M059J (cell line): ENCODE measurements at places on chromosomes 5 and 9.

- DNase-seq, result no peak
Measured at GRCh38 chr9:134360180-134360759, 34.0 kb downstream of the RXRA start.

- no peak for DNase-seq
Measured at GRCh38 chr9:107704774-107705173, 215.2 kb upstream of the KLF4 start.

- no peak for DNase-seq
Measured at GRCh38 chr5:94407023-94407422, 211.4 kb downstream of the KIAA0825 start.

DNA sequence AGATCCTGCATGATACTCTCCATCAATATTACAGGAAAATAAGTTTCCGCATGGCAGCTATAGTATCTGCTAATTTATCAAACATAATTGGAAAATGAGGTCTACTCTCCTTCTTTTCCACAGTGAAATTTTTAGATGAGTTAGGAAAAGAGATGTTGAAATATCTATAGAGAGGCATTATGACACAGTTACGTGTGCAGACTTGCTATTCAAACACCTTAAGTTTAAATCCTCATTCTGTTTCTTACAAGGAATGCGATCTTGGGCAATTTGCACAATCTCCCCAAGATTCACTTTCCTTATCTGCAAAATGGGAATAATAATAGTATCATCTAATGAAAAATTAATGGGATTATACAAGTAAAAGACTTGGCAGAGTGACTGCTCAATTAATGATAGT lies 91.7 kb upstream of the SLCO6A1 start:
- DNase-seq, result no peak

- no peak for DNase-seq
Measured at GRCh38 chr5:98076501-98076900, 697.0 kb upstream of the RGMB start.

- no peak for DNase-seq
Measured at GRCh38 chr5:108437425-108437824, 55.5 kb upstream of the FBXL17 start.

GRCh38 chr9:120412425-120412951 lies 167.5 kb downstream of the CDK5RAP2 start:
- peak; percentile 8 for DNase-seq

DNA sequence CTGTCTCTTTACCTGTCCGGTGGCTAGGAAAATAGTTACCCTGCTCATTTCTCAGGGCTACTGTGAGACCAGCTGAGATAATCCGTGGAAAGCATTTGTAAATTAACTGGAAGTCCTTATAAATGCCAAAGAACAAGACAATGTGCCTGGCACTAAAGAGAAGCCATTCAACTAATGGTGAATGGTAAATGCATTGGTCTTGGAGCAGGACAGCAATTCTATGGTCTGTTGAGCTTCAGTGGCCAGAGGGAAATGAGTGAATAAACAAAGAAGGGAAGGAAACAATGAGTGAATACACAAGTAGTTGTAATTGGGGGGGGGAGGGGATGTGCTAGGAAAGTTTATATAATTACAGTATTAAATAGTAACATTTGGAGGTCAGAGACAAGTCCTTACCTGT lies 353.6 kb downstream of the SEMA5A start:
- no peak for DNase-seq

GRCh38 chr9:37466037-37466709 lies 923 bp upstream of the ZBTB5 start:
- DNase-seq, result peak; percentile 92

GRCh38 chr9:109031241-109031640 lies 17.9 kb upstream of the CTNNAL1 start:
- DNase-seq, result no peak

GRCh38 chr9:135159801-135160200 lies 72.3 kb downstream of the OLFM1 start:
- DNase-seq, result no peak

GRCh38 chr9:78319197-78320029 lies 22.5 kb downstream of the PSAT1 start:
- no peak for DNase-seq

DNA sequence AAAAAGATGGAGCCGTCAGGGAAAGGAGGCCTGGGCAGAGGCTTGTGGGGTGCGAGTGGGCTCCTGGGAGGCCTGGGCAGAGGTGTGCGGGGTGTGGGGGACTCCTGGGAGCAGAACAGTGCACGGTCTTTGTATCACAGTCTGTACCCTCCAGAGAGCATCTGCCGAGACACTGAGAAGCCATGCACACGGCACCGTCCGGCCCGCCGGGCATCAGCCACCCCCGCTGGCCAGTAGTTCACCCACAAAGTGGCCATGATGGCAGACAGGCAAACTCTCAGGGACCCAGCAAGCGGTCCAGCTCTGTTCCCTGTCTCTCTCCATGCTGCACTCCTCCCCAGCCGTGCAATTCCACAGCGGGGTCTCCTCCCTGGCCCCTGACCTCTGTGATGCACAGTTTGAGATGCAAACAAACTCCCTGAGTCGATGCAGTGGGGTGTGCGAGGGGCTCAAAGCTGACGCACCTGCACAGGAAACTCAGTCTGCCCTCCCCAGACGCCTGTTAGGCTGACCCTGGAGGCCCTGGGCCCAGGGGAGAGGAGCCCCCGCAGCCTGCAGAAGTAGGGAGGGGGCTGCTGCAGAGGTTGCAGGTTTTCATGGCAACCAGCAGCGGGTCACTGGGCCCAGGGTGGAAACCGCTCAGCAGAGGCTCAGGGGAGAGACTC lies 9.1 kb upstream of the GPSM1 start:
- no peak for DNase-seq
